Calu3 (cell line): ENCODE measurements at places on chromosomes 2 and 18. TPM values are rescaled to one million over a fixed set of nuclear protein-coding genes. Genes with fewer than 3 reads are reported as not detected.
A peak's percentile ranks its signal among the peaks of the same experiment; 100 is the strongest.

The UGT1A5 gene
- total RNA-seq, result 7.1 and 7.3 TPM in 2 replicates

The CAPN14 gene
- 0.35 and 0.42 TPM in 2 replicates for total RNA-seq

The ALPG gene
- total RNA-seq, result not detected in 2 replicates

DNA sequence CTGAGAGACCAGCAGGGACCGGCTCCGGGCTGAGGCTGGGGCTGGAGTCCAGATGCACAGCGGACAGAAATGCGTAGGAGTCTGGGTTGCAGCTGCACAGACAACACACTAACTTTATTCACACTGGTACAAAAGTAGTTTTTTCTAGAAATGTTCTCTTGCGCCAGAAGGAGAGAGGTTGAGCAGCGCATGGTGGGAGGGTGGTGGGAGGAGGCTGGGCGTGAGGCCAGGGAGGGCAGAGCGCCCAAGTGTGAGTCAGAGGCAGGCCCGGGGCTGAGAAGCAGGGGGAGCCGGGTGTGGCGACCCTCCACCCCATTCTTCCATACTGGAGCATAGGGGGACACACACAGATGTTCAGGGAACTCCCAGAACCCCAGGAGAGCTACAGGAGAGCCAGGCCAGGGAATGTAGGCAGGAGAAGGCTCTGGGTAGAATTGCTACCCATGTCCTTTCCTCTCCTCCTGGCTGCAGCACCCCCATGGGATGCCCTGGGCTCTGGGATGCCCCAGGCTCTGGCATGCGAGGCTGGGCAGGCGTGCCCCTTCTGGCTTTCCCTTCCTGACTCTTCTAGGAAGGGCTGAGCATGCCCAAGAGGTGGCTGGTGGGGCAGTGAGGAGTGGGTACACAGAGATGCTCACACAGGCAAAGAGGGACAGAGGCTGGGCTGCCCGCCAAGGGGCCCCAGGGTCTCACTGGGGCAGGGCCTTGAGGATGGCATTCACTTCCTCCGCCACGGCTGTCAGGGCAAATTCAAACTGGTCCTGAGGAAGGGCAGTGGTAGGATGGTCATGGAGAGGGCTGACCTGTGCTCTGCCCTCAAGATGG lies 10.6 kb downstream of the DNAJB2 start:
- peak; percentile 68 for DNase-seq

- peak; percentile 88 for DNase-seq
These were observed 13.7 kb upstream of the RALB start for GRCh38 chr2:120238728-120239487.

DNA sequence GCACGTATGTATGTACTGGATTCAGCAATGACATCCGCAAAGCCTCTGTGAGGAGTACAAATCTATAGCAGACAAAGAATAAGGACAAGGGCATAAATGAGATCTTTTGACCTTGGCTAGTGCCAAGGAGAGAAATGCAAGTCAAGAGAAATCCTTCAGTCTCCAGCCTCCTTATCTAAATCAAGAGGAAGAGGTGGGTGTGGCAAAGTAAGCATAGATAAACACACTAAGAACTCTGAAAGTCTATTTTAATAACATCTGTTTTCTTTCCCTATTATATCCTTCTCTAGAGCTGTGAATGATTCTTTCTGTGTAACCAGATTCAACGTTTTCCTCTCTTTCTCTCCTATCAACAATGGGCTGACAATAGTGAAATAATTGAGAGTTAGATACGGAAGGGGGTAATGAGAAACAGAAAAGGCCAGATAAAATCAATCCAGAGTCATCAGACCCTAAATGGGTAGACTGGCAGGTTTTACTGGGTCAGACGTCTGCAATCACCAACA lies 118.5 kb upstream of the ZFP36L2 start:
- no peak for DNase-seq
